Fibroblast of skin of right biceps (primary cell): ENCODE measurements at places on chromosomes 2 and 18.
A peak's percentile ranks its signal among the peaks of the same experiment; 100 is the strongest.

GRCh38 chr2:84481702-84482101 is 22.6 kb upstream of the SUCLG1 start:
- DNase-seq: peak; percentile 77

DNA sequence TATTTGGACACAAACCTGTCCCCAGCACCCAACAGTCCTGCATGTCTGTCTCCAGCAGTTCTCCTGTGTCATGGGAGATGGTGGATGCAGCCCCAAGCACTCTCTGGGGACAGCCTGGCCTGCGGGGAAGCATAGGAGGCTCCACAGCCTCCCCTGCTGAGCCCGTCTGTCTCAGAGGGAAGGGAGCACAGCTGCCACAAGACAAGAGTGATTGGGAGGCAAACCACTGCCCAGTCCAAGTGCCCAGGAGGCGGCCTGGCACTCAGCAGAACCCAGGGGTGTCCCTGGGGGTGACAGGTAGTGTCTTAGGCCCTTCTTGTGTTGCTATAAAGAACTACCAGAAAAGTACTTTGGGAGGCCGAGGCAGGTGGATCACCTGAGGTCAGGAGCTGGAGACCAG is 211.2 kb upstream of the MYT1L start:
- no peak for DNase-seq

- no peak for DNase-seq
Measured at GRCh38 chr2:194319222-194319992, 1337.6 kb upstream of the SLC39A10 start.

DNA sequence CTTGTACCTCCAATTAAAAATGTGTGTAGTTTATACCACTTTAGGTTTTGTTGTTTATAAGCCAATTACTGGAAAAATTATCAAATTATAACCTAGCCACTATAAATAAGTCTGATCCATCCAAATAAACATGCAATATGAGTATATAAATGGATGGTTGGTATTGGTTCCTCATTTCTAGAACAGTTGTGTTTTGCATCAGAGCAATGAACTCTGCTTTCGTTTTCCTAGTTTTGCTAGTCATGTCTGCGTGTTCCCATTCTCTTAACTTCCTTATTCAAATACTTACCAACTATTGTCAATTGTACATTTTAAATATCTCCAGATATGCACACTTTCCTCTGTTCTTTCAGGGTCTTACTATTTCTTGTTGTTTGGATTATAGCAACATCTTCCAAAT is 641.7 kb downstream of the NR4A2 start:
- no peak for DNase-seq

DNA sequence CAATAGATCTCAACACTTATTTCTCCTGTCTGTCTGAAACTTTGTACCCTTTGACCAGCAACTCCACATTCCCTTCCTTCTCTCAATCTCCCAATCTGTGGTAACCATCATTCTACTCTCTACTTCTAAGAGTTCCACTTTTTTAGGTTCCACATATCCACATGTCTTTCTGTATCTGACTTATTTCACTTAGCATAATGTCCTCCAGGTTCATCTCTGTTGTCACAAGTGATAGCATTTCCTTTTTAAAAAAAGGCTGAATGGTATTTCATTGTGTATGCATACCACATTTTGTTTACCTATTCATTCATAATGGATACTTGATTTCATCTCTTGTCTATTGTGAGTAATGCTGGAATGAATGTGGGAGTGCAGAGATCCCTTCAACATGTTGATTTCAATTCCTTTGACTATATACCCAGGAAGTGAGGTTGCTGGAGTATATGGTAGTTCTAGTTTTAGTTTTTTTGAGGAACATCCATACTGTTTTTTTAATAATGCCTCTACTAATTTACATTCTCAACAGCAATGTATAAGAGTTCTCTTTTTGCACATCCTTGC is 18.8 kb upstream of the MMADHC start:
- peak; percentile 27 for DNase-seq

DNA sequence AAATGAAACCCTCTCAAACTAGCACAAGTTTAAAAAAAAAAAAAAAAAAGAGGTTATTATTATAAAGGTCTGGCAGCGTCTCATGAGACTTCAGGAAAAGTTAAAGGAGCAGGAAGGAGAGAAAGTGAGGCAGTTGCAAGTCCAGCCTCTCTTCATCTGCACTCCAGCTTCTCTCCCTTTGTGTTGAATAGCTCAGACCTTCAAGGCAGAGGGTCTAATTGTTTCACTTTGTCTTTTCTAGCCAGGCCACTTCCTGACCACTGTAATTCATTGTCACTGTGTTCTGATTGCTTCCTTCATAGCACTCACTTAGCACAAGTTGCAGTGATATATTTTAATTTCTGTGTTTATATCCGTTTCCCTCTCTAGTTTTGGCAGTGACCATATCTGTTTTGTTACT is 99.9 kb downstream of the SPATS2L start:
- no peak for DNase-seq

- no peak for DNase-seq
Measured at GRCh38 chr2:151862700-151863099, 34.5 kb upstream of the ARL5A start.

DNA sequence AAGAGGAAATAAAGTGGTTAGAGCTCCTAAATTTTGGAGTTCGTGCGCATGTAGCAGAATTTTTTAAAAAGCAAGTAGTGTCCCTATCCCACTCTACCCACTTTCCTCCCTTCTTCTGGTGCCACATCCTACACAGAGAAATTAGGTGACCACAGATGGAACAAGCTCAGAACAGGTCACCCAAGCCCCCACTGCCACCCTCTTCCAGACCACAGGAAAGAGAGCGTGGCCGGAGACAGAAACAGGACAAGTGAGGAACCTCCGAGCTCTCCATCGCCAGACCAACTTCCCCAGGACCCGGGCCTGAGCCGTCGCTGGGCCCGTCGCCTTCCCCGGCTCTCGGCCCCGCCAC is 433 bp downstream of the NPC1 start:
- DNase-seq: no peak

DNA sequence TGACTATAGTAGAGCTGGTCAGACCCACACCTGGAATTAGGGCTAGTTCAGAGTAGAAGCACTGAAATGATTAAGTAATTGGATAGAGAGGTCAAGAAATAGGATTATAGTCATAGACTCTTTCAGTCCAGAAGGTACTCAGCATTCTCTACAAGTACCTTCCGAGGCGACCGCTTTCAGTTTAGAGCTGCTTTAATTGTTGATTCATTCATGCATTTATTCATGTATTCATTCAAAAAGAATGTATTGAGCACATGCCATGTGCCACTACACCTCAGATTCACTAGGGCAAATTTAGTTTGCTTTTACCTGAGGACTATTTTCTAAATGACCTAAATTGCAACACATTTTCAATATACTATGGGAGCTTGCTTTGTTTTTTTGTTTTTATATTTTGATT is 48.7 kb downstream of the CRIM1 start:
- DNase-seq: peak; percentile 63

DNA sequence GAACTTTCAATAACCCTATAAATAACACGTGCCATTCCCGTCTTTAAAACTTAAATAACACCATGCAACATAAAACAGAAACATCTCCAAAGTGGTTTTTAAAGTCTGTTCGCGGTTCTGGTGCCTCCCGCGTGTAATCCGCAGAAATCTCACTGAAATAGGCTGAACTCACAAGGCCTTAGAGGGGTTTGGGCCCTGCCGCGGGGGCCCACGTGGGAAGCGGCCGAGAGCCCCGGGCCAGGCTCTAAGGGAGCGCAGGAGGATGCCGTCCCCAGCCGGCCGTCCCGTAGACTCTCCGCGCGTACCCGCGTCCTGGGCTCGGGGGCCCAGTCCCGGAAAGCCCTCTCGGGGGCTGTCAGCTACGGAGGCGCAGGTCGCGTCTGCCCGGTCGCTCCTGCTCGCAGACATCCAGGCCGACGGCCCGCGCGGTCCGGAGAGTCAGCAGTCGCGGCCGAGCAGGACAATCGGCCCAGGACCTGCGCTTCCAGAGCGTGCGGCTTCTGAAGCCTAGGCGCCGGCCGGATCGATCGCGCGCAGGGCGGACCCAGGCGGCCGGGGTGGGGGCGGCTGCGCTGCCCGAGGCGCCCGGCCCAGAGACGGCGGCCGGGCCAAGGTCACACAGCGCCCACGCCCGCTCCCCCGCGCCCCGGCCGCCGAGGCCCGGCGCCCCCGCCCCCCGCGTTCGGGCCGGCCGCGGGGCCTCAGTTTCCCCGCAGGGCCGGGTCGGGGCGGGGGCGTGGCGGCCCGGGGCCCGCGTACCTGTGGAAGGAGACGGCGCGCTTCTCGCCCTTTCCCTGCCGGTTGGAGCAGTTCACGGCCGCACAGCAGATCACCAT is 558 bp downstream of the THAP4 start:
- DNase-seq: peak; percentile 30

DNA sequence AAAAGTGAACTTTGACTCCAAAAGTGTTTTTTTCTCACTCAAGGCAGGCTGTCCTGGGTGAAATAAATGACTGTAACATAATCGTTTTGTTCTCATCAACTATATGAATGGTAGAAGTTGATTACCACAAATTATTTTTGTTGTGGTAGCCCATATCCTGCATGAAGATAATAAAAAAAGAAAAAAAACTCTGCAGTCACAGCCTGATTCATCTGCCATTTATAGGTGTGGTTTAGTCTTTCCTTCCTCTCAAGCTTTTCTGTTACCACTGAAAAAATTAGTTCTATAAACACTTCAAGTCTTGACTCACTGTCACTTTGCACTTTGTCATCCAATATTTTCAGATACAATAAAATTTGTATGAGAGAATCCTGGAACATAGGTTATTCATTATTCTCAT is 522.0 kb downstream of the PLCL1 start:
- peak; percentile 24 for DNase-seq

GRCh38 chr2:39022642-39023235 is 98.1 kb downstream of the SOS1 start:
- no peak for DNase-seq

DNA sequence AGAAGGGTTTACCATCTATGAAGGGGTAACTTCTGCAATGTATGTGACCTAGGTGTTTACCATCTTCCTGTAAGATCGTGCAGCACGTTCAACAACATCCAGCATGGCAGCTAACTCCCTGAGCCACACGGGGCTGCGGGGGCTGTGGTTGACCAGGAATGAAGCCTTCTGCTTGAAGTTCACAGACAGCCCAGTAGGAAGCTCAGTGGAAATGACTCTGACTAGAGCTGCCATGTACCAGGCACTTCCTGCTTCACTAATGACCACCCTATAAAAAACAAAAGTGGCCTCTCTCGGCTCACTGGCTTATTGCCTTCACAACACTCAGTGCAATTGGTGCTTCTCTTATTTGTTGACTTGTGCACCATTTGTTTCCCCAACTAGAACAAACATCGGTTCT is 99.7 kb upstream of the SMAD7 start:
- DNase-seq: no peak

- no peak for DNase-seq
Measured at GRCh38 chr2:70615222-70615621, 61.6 kb upstream of the TGFA start.

DNA sequence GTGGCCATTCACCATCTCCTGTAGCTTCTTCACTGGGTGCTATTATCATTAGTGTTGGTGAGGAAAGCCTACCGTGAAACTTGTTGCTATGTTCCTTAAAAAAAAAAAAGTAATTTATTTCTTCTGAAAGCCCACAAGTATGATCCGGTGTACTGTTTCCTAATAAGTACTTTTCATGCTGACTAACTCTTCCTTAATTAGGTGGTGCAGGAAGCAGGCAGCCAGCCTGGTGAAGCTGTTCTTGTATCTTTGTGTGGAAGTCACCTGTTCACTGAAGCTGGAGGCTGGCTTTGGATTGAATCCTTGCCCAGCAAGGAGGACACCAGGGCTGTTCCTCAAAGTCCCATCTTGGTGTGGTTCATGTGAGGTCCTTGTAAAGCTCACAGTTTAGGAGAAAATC is 321.7 kb upstream of the THSD7B start:
- no peak for DNase-seq

GRCh38 chr2:240205348-240205747 is 64.9 kb upstream of the OTOS start:
- DNase-seq: peak; percentile 17

- no peak for DNase-seq
Measured at GRCh38 chr2:29810956-29811355, 110.4 kb downstream of the ALK start.

DNA sequence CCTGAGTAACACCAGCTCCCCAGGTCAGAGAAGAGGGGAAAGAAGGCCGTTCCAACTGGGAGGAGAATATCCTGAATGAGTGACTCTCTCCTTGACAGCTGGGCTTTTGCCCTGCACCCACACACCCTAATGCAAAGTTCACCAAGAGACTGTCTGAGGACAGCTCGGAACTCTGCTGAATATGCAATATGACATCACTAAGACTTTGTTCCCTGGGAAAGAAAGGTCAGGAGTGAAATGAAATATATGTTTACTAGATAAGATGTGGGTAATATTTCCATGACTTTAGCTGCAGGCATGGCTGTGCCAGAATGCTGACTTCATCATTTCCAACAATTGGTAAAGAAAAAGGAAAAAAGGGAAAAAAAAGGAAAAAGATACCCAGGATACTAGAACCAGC is 488.2 kb upstream of the RAB6C start:
- no peak for DNase-seq

GRCh38 chr2:119397196-119397595 is 30.4 kb downstream of the DBI start:
- no peak for DNase-seq

DNA sequence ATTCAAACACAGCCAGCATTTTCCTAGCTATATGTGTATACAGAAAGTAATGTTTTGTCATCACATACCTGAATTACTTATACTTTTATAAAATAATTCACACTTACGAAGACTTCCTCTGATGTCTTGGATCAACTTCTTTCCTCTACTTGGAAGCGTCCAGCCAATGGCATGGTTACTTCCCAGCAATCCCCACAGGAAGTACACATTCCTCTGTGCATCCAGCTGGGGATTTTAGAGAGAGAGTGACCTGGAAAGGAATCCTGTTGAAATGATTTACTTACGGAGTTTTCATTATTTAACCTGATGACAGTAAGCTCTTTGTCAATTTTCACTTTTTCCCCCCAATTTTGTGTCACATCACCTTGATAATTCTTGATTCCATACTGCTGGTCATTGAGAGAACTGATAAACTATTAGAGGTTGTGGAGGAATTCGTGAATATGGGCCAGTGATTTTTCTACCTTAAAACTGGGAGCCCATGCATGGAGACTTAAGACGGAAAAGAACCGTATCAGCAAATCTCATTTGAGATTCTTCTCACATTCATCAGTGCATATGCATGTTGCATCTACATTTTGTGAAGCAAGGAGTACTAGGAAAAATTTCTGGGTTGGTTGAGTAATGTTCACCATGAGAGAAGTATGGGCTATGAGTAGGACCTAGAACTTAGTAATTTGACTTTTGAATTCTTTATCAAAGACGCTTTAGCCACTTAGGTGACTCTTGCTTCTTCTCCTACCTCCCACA is 9.0 kb upstream of the IL18R1 start:
- no peak for DNase-seq

- DNase-seq: no peak
Measured at GRCh38 chr2:238220892-238221521, 17.5 kb upstream of the ILKAP start.

GRCh38 chr2:190980630-190981209 is 33.3 kb downstream of the STAT1 start:
- no peak for DNase-seq

GRCh38 chr2:44107086-44107740 is 61.5 kb upstream of the PPM1B start:
- no peak for DNase-seq
